ENCODE measurements at places on chromosomes 5 and 9. TPM values are rescaled to one million over a fixed set of nuclear protein-coding genes. Genes with fewer than 3 reads are reported as not detected.

Gene OLFM1
- 4.9 TPM for total RNA-seq

Gene NRG2
- total RNA-seq = 1.9 TPM

DNA sequence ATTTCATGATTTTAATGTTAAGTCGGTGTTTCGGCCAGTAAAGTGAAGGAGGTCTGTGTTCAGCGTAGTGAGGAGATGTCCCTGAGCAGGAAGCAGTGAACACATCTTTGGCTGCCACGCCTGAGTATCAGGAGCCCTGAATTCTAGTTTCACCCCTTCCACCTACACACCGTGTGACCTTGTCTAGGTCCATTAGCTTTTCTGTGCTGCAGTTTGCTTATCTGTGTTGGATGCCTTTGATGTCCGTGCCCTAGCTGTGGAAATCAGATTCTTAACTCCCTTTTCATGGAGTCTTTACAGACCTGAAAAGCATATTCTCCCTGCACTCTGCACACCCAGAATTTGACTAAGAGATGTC lies 601 bp downstream of the FBXO38 start:
- ATAC-seq = peak; percentile 31

- ATAC-seq = peak; percentile 64
Observed at GRCh38 chr5:112533362-112533761, 114.3 kb upstream of the EPB41L4A start.

DNA sequence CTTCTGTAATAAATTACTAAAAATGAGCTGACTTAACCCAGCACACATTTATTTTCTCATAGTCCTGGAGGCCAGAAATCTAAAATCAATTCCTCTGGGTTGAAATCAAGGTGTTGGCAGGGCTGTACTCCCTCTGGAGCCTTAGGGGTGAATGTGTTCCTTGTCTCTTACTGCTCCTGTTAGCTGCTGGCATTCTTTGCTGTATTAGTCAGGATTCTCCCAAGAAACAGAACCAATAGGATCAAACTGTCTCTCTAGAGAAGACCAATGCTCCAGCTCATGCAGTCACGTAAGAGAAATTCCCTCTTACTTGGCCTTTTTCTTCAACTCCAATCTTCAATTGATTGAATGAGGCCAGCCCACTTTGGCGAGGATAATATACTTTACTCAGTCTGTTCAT lies 15.3 kb upstream of the CD180 start:
- ATAC-seq = no peak

- ATAC-seq = no peak
Observed at GRCh38 chr5:144504929-144505577, 334.4 kb downstream of the KCTD16 start.

GRCh38 chr5:120405923-120406322 lies 58.2 kb upstream of the PRR16 start:
- ATAC-seq = no peak
